ENCODE measurements at places on chromosomes 13 and 19.

DNA sequence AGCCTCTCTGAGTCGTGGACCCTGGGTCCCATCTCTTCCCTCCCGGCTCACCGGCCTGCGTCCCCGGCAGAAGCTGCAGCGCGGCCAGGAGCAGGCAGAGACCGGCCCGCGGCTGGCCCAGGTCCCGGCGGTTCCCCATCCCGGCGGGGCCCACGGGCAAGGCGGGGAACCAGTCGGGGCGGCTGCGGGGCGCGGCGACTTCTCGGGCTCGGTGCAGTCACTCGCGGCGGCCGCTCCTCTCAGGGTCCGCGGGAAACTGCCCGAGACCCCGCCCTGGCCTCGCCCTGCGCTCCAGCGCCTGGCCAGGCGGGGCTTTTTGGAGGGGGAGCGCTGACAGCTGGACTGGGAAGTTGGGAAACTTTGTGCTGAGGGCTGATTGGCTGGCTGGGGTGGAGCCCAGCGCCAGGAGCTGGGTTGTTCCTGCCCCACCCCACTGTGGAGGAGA is at the start of gene COL5A3:
Gene COL5A3, minus strand, starts transcription at position 258 of the 445 bp plus-strand sequence. Its CDS starts 119 bp downstream, at position 139.
- DNase-seq: no peak

- no peak for DNase-seq
Measured at GRCh38 chr19:32767951-32768679, 48.5 kb downstream of the TDRD12 start.

- no peak for DNase-seq
Measured at GRCh38 chr19:48745208-48745995, 1.3 kb downstream of the IZUMO1 start.

DNA sequence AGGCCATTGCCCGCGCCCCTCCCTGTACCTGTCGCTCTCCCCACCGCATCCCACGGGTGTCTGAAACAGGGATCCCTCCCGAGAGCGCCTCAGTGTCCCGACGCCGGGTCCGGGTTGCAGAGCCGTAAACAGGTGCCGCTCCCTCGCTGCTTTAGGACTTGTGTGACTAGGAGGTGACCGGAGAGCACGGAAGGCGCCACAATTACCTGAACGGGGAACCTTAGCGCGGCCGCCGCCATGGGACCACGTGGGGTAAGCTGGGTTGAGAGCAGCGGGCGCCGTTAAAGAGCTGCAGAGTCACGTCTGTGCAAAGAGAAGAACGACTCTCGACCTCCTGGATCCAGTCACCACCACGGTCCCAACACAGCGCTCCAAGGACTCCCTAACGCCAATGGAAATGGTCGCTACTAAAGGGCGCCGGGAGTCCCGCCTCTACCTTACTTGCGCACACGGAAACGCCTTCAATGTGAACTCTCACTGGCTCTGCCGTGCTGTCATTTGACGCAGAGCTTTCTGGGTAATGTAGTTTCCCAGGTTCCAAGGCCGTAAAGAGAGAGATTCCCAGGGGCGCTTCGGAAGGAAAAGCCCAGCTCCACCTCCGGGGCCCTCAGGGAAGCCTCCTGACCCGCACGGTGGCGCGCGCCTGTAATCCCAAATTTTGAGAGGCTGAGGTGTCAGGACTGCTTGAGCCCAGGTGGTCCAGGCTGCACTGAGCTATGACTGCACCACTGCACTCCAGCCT is at the start of gene ZNF552:
Gene ZNF552, minus strand, starts transcription at position 409 of the 742 bp plus-strand sequence. Its CDS starts 170 bp downstream, at position 239.
- DNase-seq: peak; percentile 56
